ENCODE measurements at places on chromosomes 6 and 20.

- DNase-seq = no peak
Observed at GRCh38 chr20:52484438-52484837, 292.9 kb upstream of the ZFP64 start.

- DNase-seq = no peak
Observed at GRCh38 chr20:51995551-51995951, 193.2 kb upstream of the SALL4 start.

DNA sequence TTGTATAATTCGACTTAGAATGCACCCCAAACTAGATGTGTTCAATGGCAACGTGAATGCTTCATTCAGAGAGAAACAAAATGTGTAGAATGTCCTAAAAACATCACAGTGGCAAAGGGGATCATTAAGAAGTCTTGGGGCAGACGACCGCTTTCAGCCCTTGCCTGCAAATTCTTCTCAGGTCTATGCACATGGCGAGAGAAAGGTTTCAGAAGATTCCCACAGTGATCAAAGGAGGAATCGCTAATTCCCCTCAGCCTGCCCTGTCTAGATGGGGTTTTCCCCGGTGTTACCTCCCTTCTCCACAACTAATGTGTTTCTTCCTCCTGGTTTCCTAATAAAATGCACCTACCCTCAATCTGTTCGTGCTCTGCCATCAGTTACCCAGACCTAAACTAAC lies 13.3 kb upstream of the NHSL1 start:
- no peak for DNase-seq

DNA sequence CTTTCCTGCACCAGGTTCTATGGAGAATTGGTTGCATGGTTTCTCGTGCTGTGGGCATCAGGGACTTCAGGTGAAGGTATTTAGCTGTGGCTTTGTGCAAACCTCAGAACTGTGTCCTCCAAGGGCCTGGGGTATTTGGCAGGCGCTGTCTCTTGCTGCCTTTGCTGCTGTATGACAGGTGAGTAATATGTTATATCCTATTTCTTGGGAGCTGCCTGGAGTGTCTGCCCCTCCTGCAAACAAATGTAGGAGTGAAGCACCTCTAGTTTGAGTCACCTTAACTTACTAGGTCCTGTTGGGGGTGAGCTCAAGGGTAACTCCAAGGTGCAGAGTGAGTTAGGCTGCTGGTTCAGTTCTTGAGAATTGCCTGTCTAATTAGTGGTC lies 177.7 kb upstream of the RNF24 start:
- no peak for DNase-seq

DNA sequence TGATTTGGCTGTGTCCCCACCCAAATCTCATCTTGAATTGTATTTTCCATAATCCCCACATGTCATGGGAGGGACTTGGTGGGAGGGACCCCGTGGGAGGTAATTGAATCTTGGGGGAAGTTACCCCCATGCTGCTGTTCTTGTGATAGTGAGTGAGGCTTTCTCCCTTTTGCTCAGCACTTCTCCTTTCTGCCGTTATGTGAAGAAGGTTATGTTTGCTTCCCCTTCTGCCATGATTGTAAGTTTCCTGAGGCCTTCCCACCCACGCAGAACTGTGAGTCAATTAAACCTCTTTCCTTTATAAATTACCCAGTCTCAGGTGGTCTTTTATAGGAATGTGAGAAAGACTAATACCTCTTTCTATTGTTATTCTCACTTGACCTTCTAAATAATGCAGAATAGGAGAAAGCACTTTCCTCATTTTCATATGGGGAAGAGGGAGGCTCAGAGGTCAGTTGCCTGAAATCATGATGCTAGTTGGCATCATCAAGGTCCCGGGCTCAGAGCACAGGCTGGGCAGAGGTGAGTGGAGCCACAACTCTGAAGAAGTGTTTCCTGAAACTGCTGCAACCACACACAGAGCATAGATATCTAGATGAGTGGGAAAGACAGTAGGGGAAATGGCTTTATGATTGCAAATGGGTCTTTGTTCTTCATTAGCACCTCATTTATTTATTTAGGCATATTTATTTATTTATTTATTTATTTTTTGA lies 191.0 kb downstream of the QKI start:
- DNase-seq = no peak

DNA sequence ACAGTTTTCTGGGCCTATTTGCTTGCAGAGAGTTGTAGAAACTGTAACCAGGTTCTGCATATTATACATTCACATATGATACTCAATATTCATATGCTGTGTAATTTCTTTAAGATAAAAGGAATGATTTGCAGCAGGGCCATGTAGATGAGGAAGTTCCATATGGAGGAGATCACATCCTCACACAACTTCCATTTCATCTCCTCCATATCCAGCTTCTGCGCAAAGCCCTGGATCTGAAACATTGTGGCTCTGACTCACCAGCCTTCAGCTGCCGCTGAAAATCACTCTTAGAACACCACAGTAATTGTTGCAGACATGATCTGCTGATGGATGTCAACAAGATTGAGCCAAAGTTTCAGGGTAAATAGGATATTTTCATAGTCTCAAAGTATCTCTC lies 57.7 kb downstream of the PXDC1 start:
- no peak for DNase-seq

DNA sequence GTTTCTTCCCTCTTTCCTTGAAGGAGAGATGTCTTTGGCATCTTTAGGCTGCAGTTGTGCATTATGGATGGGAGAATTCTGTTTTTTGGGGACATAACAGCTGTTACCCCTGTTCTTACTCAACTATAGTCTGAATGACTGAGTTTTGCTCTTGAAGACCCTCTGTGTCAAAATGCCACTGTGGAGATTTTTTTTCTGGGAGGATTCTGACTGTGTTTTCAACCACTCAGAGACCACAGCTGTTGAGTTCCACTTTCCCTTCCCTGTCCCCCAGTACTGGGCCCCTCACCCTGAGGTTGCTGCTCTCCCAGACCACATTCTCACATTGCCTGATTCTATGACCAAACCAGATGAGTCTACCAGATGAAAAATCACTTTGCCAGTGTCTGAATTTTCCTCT lies 48.1 kb downstream of the NKX2-2 start:
- DNase-seq = no peak

- DNase-seq = no peak
Observed at GRCh38 chr6:43708860-43709653, 21.5 kb upstream of the MRPS18A start.

- no peak for DNase-seq
Observed at GRCh38 chr6:101777646-101778045, 384.1 kb downstream of the GRIK2 start.

- no peak for DNase-seq
Observed at GRCh38 chr6:165686596-165687365, 23.7 kb upstream of the PDE10A start.

DNA sequence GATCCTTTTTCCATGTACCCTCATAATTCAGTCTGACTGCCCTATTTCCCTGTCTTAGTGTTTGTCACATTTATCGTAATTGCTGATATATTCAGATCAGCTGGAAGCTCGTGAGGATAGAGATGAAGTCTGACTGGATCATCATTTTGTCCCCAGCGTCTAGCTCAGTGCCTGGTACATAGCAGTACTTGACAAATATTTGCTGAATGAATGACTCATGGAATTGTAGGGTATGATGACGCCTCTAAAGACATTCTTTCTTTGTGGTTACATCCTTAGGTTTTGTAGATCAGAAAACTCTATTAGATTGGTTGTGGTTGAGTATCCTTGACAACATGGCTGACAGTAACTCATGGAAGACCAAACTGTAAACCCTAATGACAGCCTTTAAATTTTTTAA lies 68.9 kb downstream of the MTHFD1L start:
- no peak for DNase-seq

GRCh38 chr6:99347804-99348203 lies 1.7 kb downstream of the FAXC start:
- DNase-seq = no peak

DNA sequence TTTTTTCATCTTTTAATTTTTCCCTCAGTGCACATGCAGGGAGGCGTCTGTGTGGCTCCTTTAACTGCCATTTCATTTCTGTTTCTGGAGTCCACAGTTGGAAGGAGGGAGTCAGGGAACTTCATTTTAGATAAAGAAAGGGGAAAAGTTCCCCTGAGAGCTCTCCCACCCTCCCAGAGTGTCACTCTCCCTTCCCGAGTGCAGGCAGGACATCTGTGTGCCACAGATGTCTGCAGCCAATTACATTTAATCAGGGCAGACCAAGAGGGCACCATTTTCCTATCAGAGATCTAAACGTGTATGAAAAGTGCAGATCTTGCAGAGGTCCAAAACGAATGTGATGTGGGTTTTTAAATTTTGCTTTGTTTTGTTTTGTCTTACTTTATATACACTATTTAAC lies 96.6 kb downstream of the PXDC1 start:
- DNase-seq = no peak

GRCh38 chr6:166244353-166245045 lies 63.7 kb downstream of the PRR18 start:
- no peak for DNase-seq

DNA sequence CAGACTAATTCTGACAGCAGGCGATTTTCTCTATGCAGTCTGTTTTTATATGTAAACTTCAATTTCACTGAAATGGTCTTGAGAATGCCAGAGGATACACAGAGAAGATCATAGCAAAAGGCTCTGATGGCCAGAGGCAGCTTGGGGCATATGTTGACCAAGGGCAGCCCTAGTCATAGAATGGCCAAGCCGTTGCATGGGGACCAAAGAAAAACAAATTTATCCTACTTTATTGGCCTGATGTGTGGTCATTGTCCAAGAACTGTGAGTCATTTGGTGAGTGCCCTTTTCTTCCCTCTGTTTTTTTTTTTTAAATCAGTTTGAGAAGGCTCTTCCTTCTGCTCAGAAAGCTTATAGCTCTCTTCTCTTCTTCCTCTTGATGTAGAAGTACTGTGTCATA lies 5.8 kb downstream of the HDGFL1 start:
- DNase-seq = no peak

DNA sequence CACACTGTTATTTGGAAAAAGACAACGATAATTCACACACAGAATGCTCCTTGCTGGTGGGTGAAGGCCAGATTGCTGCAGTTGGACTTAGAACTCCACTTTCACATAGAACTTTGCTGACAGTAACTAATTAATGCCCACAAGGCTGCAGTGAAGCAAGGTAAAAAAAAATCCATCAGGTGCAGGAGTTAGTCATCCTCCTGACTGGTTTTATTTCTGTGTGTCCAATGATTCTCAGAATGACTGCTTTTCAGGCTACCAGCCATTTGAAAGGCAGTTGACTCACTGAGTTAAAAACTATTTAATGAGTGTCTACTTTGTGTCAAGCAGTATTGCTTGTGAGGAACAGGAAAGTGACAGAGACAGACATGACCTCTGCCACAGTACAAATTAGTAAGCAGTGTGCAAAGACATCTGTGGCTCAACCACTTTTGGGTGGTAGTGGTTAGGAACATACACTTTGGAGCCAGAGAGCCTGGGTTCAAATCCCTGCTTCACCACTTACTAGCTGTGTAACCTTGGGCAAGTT lies 41.9 kb downstream of the ELOVL5 start:
- DNase-seq = no peak

GRCh38 chr20:45470262-45470931 lies 844 bp downstream of the WFDC2 start:
- no peak for DNase-seq

- no peak for DNase-seq
Observed at GRCh38 chr6:37381579-37381978, 27.8 kb downstream of the RNF8 start.

- DNase-seq = no peak
Observed at GRCh38 chr6:167760979-167761793, 65.5 kb upstream of the AFDN start.

DNA sequence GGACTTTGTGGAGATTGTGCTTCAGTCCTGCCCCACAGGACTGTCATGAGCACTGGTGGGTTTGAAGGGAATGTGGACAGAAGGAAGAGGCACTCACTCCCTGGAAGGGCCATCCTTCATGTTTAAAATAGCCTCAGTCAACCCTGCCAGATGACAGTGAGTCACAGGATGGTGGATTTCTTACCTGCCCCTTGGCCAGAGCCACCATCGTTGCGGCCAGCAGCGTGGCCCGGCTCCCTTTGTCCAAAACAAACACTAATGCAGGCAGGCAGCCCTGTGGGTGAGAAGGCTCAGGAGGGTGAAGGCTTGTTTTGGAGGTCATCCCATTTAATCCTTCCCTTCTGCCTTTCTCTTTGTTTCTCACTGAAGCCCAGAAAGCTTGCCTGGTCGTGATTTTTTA lies 422.7 kb downstream of the CD83 start:
- DNase-seq = no peak

DNA sequence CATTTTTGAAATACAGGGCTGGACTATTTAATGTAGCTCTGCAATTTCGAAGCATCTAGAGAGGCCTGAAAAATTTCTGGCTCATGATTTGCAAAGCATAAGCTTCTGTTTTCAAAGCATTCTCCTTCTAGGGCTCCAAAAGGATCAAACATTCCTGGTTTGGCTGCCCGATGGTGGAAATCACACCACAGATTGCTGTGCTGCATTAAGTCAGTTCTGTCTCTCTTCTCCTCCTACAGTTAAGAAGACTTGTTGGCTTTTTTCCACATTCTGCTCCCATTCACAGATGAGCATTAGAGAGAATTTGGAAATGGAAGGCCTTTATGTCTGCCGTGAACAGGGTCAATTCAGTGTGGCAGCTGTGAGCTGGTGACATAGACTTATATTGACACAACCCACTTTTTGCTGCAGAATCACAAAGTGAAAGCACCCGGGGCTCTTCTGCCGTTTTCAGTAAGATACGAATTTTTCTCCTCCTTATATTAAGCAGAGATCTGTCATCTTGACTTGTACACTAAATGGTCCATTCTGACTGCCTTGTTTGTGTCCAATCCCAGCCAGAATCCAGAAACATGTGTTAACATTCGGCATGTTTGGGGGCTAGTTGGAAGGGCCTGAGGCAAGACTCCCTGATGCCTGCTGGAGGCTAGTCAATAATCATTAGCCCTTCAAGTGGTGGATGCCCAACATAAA lies 330.8 kb upstream of the DEFB112 start:
- DNase-seq = no peak

DNA sequence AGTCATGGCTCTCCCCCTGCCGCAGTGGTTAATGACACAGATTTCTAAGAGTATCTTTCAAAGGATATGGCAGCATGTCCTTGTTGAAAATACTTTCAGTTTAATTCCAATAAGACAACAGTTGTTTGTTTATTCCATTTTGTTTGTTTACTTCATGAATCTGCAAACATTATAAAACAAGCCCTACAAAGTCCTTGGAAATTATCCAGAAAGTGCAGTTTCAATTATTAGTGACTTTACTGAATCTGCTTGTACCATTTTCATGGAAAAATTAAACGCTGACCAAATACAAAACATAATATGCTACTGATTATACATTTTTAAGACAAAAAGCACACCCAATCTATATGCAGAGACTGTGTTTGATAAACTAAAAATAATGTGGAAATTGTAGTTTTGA lies 3.3 kb downstream of the HEY2 start:
- no peak for DNase-seq

Data from NCI-H1048 (cell line).